CD4-positive, alpha-beta memory T cell (primary cell): ENCODE measurements at places on chromosomes 5 and 9.
A peak's percentile ranks its signal among the peaks of the same experiment; 100 is the strongest.

DNA sequence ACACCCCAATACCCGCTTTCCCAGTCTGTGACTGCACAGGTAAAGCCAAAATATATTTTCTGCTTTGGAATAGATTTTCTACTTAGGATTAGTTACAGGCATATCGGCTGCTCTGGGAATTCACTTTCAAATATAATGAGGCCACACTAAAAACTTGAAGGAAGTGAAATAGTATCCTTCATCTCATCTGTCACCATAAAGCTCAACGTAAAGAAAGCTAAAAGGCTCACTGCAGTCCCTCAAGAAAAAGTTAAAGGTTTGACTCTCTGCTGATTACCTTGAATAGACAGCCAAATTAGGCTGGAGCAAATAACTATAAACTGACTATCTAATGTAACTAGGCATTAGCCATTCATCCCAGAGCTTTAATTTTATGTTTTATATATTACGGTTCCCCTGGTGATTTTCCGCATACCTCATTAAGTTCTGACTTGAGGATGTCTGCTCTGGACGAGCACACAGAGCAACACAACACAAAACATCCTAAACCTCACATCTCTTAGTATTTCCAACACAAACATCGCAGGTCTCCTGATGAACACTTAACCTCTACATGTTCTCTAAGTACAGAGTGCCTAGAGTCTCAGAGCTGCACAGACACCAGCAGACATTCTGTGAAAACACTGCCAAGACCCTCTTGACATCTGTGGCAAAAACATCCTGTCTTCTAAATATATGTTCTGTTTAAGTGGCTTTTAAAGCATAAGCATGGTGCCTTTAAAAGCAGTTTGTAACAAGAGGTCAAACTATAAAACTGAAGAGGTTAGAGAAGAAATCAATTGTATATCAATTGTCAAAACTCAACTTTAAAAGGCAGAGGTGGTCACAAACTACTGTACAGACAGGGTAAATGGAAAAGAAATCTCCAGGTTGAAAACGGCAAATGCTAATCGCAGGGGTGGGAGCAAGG lies 35.4 kb downstream of the ELAVL2 start:
- DNase-seq = no peak

- DNase-seq = no peak
These were observed 158.8 kb upstream of the SPEF2 start for GRCh38 chr5:35458824-35459207.

GRCh38 chr9:3664044-3664443 lies 138.2 kb upstream of the RFX3 start:
- no peak for DNase-seq

- no peak for DNase-seq
These were observed 14.2 kb upstream of the MED10 start for GRCh38 chr5:6392561-6392960.

- no peak for DNase-seq
These were observed 64.9 kb upstream of the ZSWIM6 start for GRCh38 chr5:61267116-61267515.

DNA sequence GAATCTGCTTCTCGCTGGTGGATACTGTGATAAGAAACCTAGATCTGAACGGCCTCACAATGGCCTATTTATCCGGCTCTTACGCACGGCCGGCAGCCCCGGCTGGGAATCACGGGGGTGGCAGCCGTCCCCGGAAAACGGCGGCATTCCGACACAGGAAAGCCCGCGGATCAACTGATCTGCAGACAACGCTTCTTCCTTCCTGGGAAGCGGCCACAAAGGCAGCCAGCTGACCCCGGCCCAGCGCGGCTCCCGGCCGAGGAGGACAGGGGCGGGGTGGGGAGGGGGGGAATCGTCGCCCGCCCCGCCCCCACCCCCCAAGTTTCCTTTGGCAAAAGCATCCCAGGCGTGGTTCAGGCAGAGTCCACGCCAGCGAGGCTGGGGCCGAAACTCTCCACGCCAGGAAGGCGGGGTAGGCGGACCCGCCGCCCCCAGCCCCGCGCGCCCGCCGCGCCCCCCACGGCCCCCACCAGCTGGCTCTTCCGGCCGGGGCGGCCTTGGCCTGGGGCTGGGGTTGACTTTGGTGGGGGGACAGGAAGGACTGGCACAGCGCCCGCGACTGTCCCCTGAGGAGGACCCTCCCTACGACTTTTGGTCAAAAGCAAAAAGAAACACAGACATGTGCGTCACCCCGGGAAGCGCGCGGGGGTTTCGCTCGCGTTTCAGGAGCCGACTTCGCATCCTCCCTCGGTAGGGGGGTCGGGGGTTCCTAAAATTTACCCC lies 247.7 kb upstream of the ANKRD55 start:
- DNase-seq = peak; percentile 49

GRCh38 chr9:135985459-135985774 lies 24.2 kb upstream of the UBAC1 start:
- no peak for DNase-seq

DNA sequence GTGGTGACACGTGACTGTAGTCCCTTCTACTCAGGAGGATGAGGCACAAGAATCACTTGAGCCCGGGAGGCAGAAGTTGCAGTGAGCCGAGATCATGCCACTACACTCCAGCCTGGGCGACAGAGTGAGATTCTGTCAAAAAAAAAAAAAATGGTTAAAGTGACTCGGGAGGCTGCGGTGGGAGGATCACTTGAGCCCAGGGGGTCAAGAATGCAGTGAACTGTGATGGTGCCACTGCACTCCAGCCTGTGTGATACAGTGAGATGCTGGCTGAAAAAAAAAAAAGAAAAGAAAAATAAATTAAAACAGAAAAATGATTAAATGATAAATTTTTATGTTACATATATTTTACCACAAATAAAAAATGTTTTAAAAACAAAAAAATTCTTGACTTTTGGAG lies 51.9 kb downstream of the KLF4 start:
- no peak for DNase-seq

GRCh38 chr9:13033959-13034693 lies 245.4 kb downstream of the MPDZ start:
- DNase-seq = no peak

DNA sequence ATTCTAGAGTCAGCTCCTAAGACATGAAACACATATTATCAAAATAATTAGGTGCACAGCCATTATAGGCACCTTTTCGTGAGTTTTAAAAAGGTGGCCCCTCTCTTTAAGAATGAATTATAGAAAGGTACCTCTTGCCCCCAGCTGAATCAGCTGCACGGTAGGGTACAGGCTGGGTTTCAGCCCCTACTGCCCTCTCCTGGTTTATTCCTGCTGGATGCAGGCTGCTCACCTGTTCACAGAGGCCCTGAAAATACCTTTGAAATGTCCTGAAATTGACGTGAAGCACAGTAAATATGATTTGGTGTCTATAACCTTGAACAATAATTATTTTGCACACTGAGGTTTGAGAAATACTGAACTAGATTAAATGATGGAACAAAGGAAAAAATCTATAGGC lies 504.8 kb upstream of the SGCD start:
- no peak for DNase-seq

- no peak for DNase-seq
These were observed 74.5 kb upstream of the CCNG1 start for GRCh38 chr5:163362840-163363371.

GRCh38 chr5:33479311-33479710 lies 38.5 kb downstream of the TARS1 start:
- no peak for DNase-seq

- no peak for DNase-seq
These were observed 444.7 kb downstream of the HINT1 start for GRCh38 chr5:130720355-130720754.

DNA sequence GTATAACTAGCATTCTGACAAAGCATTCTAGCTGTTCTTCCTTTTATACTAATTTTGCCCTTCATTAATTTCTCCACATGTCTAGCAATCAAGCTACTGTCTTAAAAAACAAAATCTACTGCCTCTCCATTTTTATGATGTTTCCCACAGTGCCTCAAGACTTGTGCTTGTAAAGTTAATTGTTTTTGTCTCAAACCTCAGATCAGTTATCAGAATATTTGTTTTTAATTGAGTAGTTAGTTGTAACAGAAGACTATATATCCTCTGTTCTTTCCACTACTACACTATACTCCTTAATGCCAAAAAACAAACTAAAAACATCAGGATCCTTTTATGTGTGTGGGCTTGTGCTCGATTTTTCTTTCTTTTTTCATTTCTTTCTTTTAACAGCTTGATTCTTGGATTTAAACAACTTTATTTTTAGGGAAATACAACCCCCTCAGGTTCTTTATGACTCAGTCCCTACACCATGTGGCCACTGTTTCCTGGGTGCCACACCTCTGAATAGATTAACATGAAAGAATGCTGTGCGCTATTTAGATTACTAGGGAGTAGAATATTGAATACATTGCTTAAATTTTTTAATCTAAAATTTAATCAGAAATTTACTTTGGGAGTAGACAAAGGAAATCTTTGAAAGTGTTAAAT lies 1.2 kb downstream of the ASPN start:
- DNase-seq = no peak

DNA sequence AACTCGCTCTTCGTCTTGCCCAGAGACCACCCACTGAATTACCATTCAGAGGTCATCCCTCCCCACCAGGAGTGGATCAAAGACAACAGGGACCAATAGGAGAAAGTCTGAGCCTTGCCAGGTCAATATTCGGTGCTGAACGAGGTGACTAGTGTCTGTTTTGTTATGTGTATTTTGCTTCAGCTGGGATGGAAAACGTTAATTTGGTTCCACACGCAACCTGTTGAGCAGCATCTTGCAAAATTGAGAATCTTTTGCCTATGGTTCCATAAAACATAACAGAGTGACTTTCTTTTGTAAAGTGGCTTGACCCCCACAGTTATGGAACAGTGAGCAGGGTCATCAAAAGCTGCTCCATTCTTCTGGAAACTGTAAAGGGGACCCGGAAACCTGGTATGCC lies 168.4 kb downstream of the MSX2 start:
- DNase-seq = no peak

- DNase-seq = no peak
These were observed 25.7 kb downstream of the PCDHGC5 start for GRCh38 chr5:141514330-141515133.

- DNase-seq = peak; percentile 3
These were observed 65.9 kb upstream of the PLPP1 start for GRCh38 chr5:55600497-55601203.

DNA sequence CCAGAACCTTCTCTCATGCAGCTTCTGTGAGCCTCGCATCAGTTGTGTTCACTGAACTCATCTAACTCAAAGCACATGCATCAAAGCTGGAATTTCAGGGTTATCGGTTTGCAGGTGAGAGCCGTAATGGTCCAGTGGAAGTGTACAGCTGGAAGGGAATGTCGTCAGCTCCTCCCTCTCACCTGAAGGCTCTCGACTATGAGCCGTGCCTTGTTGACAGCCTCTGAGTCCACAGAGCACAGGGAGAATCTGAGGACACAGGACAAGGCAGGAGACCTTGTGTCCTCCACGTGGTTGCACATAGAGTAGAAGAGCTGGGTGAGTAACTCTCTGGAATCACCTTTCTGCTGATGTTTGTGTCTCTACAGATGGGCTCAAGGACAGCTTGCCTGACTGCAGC lies 38.8 kb downstream of the PROP1 start:
- DNase-seq = no peak

- no peak for DNase-seq
These were observed 302.6 kb upstream of the TAS2R1 start for GRCh38 chr5:9932770-9933169.

GRCh38 chr5:168947212-168947868 lies 353.6 kb downstream of the SLIT3 start:
- DNase-seq = no peak

- no peak for DNase-seq
These were observed 7.9 kb upstream of the AMBP start for GRCh38 chr9:114086009-114086408.

DNA sequence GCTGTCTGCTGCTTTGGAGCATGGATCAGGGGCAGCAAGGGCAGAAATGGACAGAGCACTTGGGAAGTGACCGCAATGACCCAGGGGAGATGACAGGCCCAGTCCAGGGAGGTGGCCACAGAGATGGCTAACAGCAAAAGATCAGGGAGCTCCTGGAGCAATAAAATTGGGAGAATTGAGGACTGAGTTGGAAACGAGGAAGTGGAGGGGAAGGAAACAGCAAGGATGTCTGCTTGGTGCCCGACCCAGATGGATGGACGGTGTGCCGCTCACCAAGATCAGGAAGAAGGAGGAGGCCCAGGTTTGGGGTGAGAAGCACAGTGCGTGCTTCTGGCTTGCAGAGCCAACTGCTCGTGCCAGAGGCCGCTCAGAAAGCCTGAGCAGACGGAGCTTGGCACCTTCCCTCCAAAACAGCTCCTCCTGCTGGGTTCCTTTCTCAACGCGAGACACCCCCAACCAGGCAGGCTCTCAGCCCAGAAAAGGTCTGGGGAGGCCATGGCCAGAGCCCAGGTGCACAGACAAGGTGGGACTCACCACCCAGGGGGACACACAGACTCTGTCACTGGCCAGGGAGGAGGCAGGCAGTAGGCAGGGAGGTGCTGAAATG lies 1.7 kb upstream of the SLC34A1 start:
- DNase-seq = peak; percentile 23

DNA sequence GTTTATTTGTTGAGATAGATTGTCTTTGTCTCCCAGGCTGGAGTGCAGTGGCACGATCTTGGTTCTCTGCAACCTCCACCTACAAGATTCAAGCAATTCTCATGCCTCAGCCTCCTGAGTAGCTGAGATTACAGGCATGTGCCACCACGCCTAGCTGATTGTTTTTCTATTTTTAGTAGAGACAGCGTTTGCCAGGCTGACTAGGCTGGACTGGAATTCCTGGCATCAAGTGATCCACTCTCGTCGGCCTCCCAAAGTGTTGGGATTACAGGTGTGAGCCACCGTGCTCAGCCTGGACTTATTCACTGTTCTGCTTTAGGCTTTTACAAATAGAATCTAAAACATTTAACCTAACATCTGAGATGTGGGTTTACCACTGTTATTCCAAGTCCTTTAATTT lies 91.3 kb downstream of the COMMD10 start:
- no peak for DNase-seq

- DNase-seq = no peak
These were observed 25.0 kb downstream of the LPAR1 start for GRCh38 chr9:111013250-111013649.

DNA sequence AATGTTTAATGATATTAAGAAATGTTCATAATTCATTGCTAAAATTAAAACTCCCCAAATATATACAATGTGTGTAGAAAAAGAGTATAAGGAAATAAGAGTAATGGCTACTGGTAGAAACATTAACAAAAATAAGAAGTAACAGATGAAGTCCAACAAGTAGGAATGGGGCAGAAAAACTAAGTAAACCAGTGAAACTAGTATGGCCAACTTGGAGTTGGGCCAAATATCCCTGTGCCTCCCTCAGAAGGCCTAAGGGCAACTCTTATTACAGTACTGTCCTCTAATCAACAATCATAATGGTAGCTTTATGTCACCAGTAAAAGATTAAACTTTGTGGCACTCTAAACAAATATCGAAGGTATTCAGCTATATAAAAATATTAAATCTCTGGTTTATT lies 93.5 kb downstream of the SSBP2 start:
- no peak for DNase-seq

DNA sequence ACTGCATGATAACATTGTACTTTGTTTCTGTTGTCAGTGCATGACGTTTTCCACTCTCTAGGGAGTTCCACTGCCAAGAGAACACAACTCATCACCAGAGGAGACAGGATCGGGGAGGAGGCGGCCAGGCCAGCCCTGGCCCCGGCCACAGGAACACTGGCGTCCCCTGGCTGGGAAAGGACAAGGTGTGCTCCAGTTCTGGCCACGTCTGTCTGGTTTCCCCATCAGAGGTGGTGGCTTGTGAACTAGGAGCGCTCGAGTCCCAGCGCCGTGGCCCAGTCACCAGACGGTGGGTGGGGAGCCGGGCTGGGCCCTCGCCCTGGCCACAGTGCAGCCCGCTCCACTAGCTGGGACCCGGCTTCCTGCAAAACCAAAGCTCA lies 211.9 kb upstream of the IRX4 start:
- DNase-seq = no peak

- peak; percentile 57 for DNase-seq
These were observed 30.0 kb upstream of the TTLL11 start for GRCh38 chr9:122122903-122123632.
